ENCODE measurements at places on chromosomes 2 and 18.

DNA sequence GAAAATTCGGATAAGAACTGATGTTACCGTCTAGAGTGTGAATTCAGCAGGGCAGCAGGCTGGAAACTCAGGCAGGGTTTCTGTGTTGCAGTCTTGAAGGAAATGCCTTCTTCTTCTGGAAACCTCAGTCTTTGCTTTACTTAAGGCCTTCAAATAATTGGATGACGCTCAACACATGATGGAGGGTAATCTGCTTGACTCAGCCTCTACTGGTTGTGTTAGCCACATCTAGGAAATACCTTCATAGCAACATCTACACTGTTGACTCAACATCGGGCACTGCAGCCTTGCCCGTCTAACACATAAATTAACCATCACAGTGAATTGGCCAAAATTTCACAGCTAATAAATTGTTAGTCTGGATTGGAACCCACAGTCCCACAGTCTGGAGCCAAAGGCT, 37.2 kb downstream of the YPEL5 start:
- DNase-seq = peak; percentile 25

- DNase-seq = peak; percentile 68
Observed at GRCh38 chr2:65436824-65437221, 4.4 kb upstream of the SPRED2 start.

DNA sequence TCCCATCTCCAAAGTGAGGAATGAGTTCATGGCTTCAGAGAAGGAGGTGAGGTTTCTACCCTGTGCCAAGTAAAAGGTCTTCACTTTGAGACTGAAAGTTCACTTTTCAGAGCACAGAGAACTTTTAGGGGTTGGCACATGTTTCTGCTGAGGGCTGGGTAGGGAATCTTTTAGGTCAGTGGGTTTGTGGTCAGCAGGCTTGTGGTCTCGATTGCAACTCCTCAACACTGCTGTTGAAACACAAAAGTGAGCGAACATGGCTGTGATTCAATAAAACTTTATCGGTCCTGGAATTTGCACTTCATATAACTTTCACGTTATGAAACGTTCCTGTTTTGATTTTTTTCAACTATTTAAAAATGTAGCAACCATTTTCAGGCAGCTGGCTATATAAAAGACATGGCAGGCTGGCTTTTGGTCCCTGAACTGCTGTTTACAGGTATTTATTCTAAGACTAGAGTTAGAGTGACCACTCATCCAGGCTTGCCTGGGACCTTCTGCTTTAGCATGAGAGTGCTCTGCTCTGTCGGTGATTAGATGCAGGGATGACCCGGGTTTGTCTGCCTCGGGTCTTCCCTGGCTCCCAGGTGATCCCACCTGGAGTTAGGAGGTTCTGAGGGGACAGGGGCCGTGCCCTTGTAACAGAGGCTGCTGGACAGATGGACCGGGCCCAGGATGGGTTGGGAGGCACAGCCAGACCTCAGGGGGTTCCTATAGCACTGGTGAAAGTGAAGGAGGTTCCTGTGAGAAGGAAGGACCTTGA, 62.7 kb upstream of the TAF1B start:
- no peak for DNase-seq

DNA sequence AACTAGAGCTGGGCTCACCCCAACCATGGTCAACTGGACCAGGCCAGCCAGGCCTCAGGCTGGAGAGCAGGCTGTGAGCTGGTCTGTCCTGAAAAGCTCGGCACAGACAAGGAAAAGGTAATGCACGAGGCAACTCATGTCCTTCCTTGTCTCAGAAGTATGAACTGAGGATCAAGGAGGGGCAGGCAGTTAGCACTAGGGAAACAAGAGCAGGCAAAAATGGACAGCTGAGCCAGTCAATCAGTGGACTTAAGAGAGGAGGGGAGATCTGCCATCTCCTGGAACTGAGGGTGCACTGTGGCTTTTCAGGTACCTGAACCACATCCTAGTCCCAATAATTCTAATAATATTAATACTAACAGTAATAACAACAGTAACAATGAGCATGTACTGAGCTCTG, 20.6 kb upstream of the WIPF1 start:
- no peak for DNase-seq

GRCh38 chr18:53909668-53910067, 314.8 kb downstream of the MBD2 start:
- no peak for DNase-seq

DNA sequence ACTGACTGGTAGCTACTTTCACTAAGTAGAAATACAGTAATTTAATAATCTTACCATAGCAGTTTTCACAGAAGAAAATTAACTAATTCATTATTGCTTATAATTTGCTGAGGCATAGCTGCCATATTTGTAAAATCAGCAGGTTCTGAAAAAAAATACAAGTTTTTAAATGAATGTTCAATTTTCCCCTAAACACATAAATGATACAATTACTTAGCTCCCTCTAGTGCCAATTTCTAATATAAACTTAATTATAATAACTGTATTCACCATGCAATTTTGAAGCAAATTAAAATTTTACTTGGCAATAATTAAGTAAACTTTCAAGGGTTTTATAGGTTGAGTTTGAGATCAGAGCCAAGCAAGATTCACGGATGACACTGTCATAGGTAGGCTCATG, 1321.6 kb upstream of the ACVR2A start:
- no peak for DNase-seq

- DNase-seq = peak; percentile 76
Observed at GRCh38 chr2:216694082-216694825, 1.1 kb downstream of the IGFBP5 start.

DNA sequence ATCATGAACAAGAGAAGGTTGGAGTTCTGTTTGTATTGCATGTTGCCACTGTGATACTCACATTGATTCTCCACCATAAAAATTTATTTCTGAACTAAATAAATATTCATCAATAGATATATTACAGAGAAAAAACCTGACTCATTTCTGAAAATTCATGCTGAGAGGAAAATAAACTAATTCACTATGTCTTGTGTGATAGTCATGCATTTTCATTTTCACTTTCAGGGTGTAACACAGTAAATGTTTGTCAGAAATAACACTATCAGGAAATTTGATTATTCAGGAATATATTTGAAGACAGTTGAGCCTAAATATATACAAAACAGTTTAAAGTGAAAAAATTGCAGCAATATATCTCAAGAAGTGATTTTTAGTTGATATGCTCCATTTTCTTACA, 335.2 kb downstream of the KCNJ3 start:
- no peak for DNase-seq

GRCh38 chr2:132891498-132891897, 221.5 kb upstream of the LYPD1 start:
- DNase-seq = no peak

GRCh38 chr2:122164964-122165363, 409.5 kb downstream of the TSN start:
- no peak for DNase-seq

GRCh38 chr2:152406119-152406835, 71.3 kb downstream of the FMNL2 start:
- no peak for DNase-seq

- DNase-seq = no peak
Observed at GRCh38 chr18:44896846-44897245, 216.2 kb downstream of the SETBP1 start.

- no peak for DNase-seq
Observed at GRCh38 chr18:26768385-26768784, 97.1 kb downstream of the AQP4 start.

GRCh38 chr18:30967701-30968100, 74.8 kb downstream of the DSC3 start:
- DNase-seq = no peak

DNA sequence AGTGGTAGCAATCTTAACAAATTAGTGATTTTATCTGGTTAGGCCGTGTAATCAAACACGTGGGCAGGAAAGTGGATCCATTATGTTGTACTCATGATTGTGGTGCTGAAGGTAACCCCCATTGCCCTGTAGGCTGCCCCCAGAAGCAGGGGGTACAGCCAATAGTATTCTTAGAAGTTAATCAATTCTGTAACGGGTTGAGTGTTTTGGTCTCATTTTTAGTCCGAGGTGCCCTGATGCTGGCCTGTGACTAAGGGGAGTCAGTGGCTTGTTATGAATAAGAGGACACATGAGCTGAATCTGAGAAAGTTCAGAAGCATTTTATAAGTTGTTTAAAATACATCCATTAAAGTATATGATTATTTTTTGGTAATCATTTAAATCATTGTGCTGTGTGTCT, 8.6 kb downstream of the EPAS1 start:
- no peak for DNase-seq

DNA sequence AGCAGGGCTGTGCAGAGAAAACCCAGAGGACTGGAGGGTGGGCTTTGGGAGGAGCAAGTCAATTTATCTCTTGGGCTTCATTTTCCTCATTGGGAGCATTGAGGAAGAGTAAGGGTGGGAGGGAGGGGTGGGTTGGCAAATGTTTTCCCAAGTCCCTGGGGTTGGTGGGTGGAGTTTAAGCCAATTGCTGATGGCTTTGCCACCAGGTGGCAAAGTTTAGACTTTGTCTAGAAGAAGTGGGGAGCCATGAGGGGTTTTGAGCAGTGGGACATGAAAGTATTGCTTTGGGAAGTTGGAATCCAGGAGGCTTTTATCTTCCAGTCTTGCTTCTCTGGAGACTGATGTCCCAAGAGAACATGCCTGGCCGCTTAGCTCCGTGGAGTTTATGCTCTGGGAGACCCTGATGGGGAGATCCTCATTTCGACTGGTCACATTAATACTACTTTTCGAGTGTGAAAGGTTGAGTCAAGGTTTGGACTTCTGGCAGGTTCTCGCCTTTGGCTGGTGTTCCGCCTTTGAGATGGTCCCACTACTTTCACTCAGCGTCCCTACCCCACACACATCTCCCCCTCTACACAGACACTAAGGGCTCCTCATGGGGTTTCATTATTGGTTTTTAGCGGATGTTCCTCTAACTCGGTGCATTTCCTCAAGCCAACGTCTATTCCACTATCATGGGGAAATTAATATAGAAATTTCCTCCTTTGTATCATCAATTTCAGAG, 126.7 kb downstream of the PRKCE start:
- no peak for DNase-seq

GRCh38 chr2:197145471-197146056, 165.0 kb downstream of the ANKRD44 start:
- no peak for DNase-seq

DNA sequence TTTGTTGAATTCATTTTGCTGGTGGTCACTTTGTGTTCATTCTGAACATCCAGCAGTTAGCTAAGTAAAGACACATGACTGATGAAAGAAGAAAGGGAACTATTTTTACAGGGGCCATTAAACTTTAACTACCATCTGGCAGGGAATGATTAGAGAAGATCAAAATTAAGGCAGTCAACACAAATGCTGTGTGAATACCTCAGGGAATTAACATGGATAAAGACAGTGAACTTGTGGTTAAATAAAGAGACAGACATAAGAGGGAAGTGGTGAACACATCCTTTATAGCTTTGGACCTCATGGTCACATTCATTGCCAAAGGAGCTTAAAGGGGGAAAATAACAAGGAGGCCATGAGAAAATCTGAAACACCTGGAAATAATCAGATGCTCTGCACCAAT, 52.6 kb upstream of the ATP5MC3 start:
- DNase-seq = no peak

GRCh38 chr2:70435138-70435537, 118.5 kb downstream of the TGFA start:
- DNase-seq = no peak

- no peak for DNase-seq
Observed at GRCh38 chr2:122422384-122422991, 667.0 kb downstream of the TSN start.

GRCh38 chr2:71779774-71780105, 326.4 kb downstream of the DYSF start:
- DNase-seq = no peak

DNA sequence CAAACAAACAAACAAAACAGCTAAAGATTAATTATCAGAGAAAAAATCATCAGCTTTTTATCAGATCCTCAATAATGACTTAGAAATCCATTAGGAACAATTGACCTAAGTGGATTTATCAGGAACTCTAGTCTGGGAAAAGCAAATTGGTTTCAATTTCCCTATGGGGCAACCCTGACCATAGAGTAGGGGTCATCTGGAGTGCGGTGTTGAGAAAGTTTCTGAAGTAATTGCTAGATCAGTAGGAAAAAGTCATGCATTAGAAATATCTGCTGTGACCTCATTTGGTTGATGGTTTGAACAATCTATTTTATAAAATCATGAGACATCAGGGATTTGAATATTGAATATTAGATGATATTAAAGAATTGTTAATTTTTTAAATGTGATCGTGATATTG, 507.9 kb downstream of the TXNL1 start:
- DNase-seq = no peak

- no peak for DNase-seq
Observed at GRCh38 chr2:217711188-217711587, 291.6 kb downstream of the TNS1 start.

DNA sequence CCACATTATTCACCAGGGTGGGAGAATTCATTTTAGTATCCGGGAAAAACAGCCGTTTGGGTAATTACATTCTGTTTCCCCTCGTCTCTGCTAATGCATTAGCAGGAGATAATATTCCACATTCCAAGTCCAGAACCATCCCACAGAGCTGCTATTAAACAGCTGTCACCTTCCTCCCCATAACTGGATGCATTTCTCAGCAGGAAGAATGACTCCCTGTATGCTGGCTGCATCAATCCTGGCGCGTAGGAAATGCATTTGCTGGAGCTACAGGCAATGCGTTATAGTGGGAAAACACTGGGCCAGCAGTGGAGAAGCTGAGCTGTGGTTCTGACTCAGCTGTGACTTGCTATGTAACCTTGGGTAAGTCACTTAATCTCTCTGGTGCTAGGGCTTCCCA, 246.0 kb downstream of the CLIP4 start:
- no peak for DNase-seq

GRCh38 chr18:7559709-7560319, 7.3 kb upstream of the PTPRM start:
- no peak for DNase-seq

- no peak for DNase-seq
Observed at GRCh38 chr2:112305132-112305531, 29.7 kb downstream of the ZC3H6 start.

- DNase-seq = no peak
Observed at GRCh38 chr2:40384714-40385113, 67.2 kb downstream of the SLC8A1 start.

GRCh38 chr2:9656270-9656766, 25.5 kb upstream of the YWHAQ start:
- peak; percentile 76 for DNase-seq

DNA sequence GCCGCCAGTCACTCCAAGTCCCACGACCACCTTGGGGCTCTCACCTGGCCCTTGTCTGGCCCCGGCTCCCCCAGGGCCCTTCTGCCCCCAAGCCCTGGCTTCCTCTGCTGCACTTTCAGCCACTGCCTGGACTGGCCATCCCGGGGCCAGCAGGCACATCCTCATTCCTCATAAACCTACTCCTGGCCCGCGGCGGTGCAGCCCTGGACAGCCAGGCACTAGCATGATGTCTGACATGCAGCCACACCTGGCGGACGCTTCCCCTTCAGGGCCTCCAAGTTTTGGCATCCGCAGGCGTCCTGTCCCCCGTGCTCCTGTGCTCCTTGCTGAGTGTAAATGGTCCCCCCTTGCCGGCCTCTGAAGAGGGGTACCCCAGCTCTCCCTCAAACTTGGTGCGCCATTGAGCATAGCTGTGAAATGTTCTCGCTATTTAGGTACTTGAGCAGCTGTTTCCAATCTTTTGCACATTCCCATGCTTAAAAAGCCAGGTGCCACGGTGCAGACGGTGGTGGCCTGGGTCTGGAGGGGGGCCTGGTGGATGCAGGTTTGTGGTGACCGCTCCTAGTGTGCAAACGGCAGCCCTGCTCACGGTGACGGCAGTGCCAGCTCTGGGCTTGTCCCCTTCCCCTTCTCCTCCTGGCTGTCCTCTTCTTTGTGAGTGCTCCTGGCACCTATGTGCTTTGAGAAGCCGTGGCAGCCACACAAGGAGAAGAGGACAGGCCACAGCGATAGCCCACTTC, 123.8 kb downstream of the MBP start:
- DNase-seq = no peak
